ENCODE measurements at places on chromosomes 6 and 20. TPM values are rescaled to one million over a fixed set of nuclear protein-coding genes. Genes with fewer than 3 reads are reported as not detected.

The HACE1 gene
- 9.0 TPM for total RNA-seq

The FNDC11 gene
- total RNA-seq = 0.05 TPM

The TCF19 gene
- total RNA-seq = 14.3 TPM

The WRNIP1 gene
- total RNA-seq = 96.8 TPM

The SNPH gene
- 10.7 TPM for total RNA-seq

All from SK-MEL-5 (cell line).